ENCODE measurements at places on chromosomes 1 and 21.

- no peak for DNase-seq
Measured at GRCh38 chr1:34315974-34316373, 139.3 kb downstream of the C1orf94 start.

GRCh38 chr1:234724516-234725176 lies 114.7 kb upstream of the IRF2BP2 start:
- peak; percentile 11 for DNase-seq

DNA sequence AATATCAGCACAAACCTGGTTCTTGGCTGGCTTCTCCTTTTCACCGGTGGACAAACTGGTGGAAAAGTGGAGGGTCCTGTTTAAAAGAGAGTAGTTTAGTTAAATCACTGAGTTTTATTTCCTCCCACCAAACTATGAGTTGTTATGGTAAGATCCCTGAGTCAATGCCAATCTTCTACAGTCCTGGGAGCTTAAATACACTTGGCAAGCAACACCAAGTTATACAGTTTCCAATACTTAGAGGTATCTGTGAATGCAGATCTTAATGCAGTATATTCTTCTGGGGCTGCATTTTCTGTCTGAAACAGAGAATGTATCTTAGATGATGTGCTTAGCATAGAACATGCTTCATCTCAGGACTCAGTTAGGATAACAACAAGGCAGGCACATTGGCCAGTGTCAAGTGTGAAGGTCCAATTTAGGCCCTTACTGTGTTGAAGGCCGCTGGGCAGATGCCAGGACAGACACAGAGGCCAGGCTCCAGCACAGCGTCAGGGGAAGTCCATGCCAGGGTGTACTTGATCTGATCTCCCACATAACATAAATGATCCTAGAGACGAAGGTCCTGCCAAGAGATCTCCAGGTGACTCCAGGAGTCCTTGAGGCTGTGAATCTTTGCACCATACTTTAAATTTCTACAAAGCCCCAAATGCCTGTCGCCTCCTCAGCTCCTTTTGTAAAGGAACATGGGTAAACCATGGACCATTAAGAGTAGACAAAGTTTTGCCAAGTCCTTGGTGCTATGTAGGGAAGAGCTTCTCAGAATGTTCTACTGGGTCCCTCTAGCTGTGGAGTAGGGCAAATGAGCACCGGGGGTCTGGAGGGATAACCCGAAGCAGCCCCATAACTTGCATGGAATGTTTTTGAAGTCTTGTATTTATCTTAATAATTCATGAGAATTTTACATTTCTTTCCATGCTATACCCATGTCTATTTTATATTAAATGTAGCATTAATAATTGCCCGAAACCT lies 76.8 kb downstream of the KCNJ15 start:
- DNase-seq, result no peak

DNA sequence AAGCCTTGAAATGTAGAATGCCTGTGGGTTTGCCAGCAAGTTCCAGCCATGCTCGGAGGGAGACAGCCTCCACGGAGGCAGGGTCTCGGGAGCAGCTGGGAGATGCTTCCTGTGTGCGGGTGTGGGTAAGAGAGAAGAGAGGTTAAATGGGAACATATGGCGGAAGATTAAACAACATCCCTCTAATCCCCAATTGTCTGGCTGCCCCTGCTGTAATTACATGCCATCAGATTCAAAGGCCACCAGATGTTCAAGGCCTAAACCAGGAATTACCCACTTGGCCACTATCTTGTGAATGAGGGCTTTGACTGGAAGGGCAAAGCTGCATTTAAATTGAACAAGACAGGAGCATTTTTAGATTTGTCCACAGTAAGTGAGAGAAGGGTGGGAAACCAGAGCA lies 81.4 kb upstream of the BACE2 start:
- DNase-seq, result no peak

GRCh38 chr1:45929257-45929687 lies 125.9 kb downstream of the MAST2 start:
- no peak for DNase-seq

DNA sequence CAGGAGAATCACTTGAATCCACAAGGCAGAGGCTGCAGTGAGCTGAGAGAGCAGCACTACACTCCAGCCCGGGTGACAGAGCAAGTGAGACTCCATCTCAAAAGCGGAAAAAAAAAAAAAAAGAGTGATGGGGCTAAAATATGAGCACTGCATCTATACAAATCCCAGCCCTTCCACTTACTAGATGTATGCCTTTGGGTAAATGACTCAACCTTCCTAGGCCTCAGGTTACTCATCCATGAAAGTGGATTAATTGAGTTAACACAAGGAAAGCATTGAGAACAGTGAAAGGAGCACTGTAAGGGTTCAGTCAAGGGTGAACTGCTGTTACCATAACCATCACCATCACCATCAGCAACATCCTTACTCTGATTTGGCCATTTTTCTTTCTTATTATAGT lies 226.4 kb upstream of the C8B start:
- no peak for DNase-seq

- DNase-seq, result no peak
Measured at GRCh38 chr1:11691928-11692711, 610 bp downstream of the DRAXIN start.

- DNase-seq, result no peak
Measured at GRCh38 chr1:182682898-182683501, 1.4 kb downstream of the RGS8 start.

GRCh38 chr1:169601096-169601881 lies 15.0 kb upstream of the F5 start:
- no peak for DNase-seq

DNA sequence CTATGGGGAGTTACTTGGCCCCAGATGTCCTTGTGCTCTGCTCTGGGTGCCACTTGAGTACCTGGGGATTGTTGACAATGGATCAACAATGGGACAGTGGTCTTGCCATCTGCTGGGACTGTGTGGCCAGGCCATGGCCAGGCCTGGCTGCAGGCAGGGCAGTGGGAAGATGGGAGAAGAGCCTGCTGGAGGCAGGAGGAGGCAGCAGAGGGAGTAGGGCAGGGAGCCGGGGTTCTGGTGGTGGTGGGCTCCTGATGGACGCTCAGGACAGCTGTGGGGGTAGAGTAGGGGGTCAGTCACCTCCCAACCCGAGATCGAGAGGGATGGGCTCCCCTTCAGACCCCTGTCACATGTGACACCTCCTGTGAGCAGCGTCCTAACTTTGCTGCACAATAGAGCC lies 81.0 kb downstream of the ARHGEF10L start:
- DNase-seq, result no peak

DNA sequence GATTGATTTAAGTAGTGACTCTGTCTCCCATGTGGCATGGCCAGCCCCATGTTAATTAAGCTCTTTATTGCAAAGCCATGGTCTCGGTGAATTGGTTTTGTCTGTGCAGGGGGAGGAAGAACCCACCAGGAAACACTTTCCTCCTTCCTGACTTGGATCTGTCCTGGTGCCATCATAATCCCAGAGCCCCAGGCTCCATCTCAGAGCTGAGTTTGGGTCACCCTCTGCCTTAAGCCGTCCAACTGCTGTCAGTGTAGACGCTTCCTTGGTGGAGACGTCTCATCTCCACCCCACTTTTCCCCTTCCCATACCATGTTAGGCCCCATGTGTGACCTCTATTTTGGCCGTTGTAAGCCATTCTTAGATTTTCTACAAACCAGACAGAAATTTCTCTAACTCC lies 36.0 kb upstream of the COL6A2 start:
- DNase-seq, result no peak

DNA sequence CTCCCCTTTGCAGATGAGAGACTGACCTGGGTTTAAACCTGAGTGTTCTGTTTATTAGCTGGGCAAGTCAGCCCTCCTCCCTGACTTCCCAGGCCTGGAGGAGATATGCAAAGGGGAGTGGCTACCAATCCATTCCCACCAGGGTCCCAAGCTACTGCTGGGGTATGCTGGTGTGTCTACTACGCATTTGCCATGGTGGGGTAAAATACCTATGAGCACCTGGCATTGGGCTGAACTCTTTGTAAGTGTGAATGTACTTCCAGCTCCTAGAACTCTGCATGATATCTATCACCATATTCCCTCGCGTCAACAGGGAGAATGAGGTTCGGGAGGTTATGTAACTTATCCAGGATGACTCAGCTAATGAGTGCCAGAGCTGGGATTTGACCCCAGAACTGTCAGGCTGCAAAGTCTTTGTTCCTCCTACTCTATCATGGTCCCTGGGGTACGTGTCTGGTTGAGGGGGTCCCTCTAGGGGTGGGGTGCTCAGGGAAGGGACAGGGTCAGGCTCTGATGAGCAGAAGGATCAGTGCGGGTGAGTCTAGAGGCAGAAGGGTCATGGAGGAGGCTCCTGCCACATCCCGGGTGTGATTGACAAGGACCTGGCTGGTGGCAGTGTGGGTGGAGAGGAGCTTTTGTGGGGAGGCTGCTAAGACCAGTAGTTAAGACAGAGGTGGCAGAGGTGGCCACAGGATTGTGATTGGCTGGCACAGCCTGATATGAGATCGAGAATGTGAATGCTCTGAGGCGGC lies 16.7 kb downstream of the AMPD2 start:
- no peak for DNase-seq

DNA sequence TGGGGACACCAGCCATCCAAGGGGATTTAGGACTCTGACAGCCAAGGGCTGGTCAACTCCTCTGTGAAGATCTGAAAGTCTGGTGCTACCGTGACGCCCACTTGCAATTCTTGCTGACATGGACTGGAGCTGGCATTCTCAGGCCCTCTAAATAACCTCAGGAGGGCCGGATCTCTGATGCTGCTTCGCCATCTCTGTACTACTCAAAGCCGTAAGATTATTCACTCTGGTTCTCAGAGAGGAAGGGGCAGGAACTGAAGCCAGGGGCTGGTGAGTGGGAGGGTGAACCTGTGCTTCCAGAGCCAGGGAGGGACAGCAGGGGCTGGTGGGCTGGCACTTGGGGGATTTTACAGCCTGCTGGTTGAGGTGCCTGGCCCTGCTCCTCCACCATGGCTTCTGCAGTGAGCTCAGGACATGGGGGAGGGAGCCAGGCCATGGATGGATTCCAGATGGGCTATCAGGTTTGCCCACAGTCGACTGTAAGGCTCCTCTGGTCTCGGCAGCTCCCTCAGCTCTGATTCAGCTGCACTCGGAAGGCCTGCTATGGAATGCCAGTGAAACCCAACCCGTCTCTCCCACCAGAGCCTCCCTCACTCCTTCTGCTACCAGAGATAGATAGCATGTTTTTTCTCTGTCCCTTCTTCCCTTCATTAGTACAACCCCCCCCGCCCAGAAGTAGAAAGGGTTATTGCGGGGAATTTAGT lies 84.5 kb downstream of the PLXNA2 start:
- DNase-seq, result no peak

- DNase-seq, result no peak
Measured at GRCh38 chr1:2376261-2376741, 15.1 kb downstream of the MORN1 start.

Data from effector memory CD4-positive, alpha-beta T cell (primary cell).